ENCODE measurements at places on chromosomes 7 and 10.

DNA sequence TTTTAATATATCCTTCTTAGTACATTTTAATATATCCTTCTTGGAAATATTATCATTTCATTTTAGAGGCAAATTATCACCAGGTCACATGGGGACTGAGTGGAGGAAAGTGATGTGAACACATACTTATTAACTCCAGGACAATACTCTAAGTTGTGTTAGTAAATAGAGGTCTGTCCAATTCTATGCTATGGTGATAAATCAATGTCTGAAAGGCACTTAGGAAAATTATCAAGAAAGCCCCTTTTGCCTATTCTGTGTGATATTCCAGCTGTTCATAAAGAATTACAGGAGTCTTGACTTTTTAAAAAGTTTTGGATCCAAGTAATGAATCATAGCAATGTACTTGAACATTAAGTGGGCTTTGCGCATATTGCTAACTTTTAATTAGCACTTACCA lies 88.5 kb downstream of the THSD7A start:
- DNase-seq, result no peak

GRCh38 chr7:23715099-23715498 lies 5.1 kb downstream of the STK31 start:
- DNase-seq, result no peak

GRCh38 chr7:96624954-96625353 lies 84.7 kb downstream of the SEM1 start:
- no peak for DNase-seq

GRCh38 chr10:25177093-25177753 lies 2.4 kb downstream of the GPR158 start:
- DNase-seq, result no peak

GRCh38 chr7:42014625-42015618 lies 222.1 kb downstream of the GLI3 start:
- peak; percentile 78 for DNase-seq

GRCh38 chr10:4545062-4545461 lies 280.9 kb upstream of the AKR1E2 start:
- no peak for DNase-seq

DNA sequence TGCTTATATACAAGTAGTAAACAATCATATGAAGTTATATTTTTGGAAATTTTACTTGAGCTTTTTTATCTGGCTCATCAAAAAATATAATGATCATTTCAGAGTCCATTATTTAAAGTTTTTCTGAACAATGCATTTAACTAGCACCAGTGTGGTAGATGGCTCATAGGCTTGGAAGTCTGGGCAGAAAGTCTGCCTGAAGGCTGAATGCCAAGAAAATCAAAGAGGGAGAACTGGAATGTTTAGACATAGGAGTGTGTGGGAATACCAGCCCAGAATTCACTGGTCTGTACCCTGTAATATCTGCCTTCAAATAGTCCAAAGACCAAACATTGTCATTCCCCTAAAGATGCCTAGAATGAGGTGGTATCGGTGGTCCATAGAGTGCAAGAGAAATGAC lies 40.3 kb upstream of the ANK3 start:
- no peak for DNase-seq

GRCh38 chr7:115356999-115357702 lies 435.3 kb downstream of the MDFIC start:
- no peak for DNase-seq

DNA sequence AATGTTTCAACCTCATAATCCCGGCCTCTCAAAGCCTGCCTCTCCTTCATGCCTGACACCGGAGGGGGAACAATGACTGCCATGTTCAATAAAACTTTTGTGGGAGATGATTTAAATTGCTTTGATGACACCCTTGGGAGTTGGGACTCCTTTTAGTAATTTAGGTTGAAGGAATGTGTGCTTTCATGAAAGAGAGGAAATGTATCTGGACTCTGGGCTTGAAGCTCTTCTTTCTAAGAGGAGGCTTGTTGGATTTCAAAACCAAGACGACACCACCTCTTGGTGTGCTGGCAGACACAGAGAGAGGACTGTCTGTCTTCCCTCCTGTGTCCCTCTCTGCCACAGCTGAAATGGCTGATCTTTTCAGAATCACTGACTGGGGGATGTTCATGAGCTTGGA lies 168.1 kb downstream of the GALNT17 start:
- DNase-seq, result no peak

DNA sequence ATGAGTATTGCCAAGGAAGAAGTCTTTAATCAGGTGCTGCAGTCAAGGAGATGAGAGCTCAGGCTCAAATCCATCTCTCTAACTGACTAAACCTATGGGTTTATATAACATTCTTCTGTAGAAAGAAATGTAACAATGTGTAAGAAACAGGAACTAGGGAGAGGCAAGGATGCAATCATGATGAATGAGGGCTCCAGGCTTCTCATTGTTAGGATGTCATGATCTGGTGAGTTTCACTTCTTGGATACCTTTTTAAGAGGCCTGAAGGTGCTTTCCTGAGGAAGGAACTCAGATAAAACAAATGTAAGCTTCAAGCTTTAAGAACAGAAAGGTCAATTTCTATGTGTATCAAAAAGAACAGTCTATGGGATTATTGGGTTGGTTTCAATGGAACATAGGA lies 30.8 kb upstream of the SCIN start:
- no peak for DNase-seq

GRCh38 chr7:6423942-6424701 lies 23.6 kb downstream of the DAGLB start:
- no peak for DNase-seq

GRCh38 chr7:45865594-45866410 lies 7.1 kb downstream of the CCDC201 start:
- no peak for DNase-seq

- no peak for DNase-seq
These were observed 50.6 kb upstream of the IGFBP3 start for GRCh38 chr7:45971661-45972175.

DNA sequence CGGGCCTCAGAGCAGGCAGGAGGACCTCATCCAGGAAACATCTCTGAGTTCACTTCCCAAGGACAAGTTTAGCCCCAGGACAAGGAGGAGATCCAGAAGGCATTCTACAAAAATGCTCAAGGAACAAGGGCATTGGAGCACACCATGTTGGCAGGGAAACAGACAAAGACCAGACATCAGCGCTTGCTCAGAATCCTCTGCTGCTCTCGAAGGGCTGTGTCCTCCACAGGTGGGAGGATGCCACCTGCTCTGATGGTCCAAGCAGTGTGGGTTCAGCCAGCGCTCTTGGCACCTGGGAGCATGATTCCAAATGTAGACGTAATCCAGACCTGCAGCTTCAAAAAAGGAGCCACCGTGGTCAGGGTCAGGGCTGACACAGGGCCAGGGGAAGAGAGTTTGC lies 160.7 kb downstream of the DPP6 start:
- DNase-seq, result peak; percentile 20

GRCh38 chr7:69762821-69763352 lies 164.6 kb downstream of the AUTS2 start:
- no peak for DNase-seq

DNA sequence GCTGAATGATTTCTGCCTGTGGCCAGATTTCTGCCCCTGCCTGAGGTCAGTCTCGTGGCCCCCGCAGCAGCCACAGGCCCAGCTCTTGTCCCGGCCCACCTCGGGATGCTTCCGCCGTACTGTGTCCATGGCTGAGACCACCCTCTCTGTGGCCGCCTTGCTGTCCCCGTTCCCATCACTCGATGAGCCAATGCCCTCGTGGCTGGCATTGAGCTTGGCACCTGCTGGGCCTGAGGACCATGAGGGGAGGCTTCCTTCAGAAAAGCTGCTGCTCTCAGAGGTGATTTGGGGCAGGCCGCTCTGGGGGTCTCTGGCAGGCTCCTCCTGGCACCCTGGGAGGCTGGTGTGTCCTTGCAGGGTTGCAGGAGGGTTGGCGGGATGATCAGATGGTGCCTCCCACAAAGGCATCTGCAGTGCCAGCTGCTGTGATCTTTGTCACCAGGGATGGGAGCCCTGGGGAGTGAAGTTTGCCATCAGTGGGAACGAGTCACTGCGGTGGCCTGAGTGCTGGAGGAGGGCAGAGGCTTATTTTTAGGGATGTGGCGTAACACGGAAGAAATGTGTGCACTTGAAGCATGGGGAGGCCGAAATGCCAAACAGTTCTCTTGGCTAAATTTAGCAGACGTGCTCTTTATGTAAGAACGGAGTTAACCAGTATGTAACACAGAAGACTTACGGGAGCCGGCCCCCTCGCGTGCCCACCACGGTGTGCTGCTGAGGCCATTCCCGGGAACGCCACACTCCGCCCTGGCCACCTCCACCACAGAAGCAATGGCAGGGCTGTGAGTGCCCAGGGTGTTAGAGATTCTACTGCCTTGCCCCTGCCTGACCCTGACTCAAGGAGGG lies 47.7 kb downstream of the VIPR2 start:
- DNase-seq, result no peak

DNA sequence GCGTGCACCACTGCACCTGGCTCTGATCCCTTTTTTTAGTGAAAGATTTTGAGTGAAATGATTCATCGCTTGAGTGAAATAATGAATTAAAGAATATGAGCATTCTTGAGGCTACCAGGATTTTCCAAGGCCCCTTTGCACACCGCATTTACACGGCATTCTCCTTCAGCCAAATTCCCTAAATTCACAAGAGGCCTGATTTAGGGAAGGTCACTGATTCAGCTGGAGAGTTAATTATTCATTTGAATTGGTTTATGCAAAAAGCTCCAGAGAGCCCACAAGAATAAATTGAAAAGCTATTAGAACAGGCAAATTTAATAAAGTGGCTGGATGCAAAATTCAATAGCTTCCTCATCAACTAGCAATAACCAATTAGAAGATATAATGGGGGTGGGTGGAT lies 46.5 kb downstream of the LEP start:
- no peak for DNase-seq

- DNase-seq, result no peak
These were observed 29.8 kb downstream of the NDUFB2 start for GRCh38 chr7:140726281-140726680.

All from islet precursor cell (in vitro differentiated cells).